ENCODE measurements at places on chromosomes 4 and X.

GRCh38 chrX:18885328-18886004 is 98.4 kb downstream of the PHKA2 start:
- no peak for DNase-seq

- no peak for DNase-seq
These were observed 41.9 kb upstream of the SOD3 start for GRCh38 chr4:24753519-24753918.

GRCh38 chrX:2351321-2351720 is 149.5 kb downstream of the DHRSX start:
- DNase-seq: no peak

DNA sequence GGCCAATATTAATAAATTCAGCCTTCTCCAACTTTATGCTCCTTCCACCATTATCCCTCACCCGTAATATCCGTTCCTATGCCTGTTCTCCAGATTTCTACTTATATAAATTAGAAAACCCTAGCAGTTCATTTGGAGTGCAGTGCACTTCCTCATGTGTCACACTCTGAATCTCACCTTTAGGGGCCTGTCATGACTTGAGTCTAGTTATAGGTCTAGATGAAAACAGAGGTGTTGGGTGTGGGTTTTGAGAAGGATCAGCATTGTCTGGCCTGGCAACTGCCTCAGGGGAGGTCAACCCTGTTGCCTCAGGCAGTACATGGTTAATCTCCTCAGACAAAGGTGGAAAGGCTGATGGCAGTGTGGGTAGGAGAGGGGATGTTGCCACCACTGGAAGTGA is 876.8 kb downstream of the FAT4 start:
- no peak for DNase-seq

DNA sequence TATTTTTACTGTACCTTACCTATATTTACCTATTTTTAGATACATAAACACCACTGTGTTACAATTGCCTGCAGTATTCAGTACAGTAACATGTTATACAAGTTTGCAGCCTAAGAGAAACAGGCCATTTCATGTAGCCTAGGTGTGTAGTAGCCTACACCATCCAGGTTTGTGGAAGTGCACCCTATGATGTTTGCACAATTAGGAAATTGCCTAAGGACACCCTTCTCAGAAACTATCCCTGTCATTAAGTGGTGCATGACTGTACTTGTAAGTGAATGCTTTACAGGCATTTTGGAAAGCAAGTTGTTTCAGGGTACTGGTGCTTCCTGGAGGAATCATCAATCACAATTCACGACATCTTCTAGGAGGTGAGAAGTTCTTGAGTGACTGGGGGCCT is 991.8 kb upstream of the SLIT2 start:
- DNase-seq: no peak

- DNase-seq: no peak
These were observed 39.2 kb upstream of the ANTXR2 start for GRCh38 chr4:80112236-80112635.

- DNase-seq: peak; percentile 63
These were observed 1826.0 kb downstream of the STIM2 start for GRCh38 chr4:28686618-28687017.

DNA sequence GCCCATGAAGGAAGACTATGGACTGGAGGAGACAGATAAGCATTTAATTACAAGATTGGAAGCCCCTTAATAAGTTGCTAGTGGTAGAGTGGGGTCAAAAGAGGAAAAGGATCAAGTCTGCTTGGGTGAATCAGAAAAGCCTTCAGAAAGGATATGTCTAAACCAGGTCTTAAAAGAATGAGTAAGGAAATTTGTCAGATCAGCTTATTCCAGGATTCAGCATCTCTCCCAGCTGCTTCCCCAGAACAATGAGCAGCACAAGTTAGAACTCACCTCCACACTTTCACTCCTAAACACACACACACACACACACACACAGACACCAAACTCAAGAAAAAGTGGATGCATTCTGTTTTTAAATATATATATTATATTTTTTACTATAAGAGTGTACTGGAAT is 166.5 kb downstream of the CPEB2 start:
- no peak for DNase-seq

- no peak for DNase-seq
These were observed 8.5 kb upstream of the RAI2 start for GRCh38 chrX:17869580-17869979.

DNA sequence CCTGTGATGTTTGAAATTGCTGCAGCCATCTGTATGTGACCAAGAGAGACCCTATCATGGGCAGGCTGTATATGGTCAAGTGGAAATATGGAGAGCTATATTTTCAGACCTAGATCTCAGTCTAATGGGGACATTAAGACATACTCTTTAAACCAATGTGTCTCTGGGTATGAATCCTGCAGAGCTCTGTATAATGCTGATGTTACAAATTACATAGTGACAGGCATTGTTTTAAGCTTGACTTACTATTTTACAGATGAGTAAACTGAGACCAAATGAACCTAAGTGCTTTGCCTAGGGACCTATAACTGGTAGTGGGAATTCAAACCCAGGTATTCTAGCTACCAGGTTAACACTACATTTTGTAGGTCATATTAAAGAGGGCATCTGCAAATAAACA is 71.3 kb upstream of the GRXCR1 start:
- DNase-seq: no peak

DNA sequence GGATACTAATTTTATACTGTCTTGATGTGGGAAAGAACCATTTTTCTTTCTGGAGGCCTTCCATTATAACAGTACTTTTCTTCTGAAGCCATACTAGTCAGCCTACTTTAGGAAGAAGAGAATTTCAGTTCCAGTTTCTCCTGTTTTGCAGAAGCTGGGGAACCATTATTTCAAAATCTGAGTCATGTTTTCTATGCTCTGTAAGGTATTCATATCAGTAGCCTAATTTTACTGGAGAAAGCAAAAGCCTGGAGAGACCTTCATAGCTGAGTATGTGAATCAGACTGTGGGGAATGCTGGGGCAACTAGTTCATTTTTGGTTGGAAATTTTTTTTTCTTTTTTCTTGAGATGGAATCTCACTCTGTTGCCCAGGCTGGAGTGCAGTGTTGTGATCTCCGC is 22.4 kb downstream of the AFF1 start:
- no peak for DNase-seq

DNA sequence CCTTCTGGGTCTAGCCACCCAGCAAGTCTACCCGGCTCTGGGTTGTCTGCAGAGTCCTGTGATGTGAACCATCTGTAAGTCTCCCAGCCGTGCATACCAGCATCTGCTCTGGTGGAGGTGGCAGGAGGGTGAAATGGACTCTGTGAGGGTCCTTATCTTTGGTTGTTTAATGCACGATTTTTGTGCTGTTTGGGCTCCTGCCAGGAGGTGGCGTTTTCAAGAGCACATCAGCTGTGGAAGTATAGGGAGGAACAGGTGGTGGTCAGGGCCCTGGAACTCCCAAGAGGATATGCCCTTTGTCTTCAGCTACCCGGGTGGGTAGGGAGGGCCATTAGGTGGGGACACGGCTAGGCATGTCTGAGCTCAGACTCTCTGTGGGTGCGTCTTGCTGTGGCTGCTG is 66.5 kb upstream of the ZFP42 start:
- no peak for DNase-seq

- no peak for DNase-seq
These were observed 7.9 kb upstream of the PPP3CA start for GRCh38 chr4:101355246-101355645.

- no peak for DNase-seq
These were observed 29.7 kb downstream of the TMEM164 start for GRCh38 chrX:110032534-110033147.
